ENCODE measurements at places on chromosomes 16 and 17. TPM values are rescaled to one million over a fixed set of nuclear protein-coding genes. Genes with fewer than 3 reads are reported as not detected.
A peak's percentile ranks its signal among the peaks of the same experiment; 100 is the strongest.

DNA sequence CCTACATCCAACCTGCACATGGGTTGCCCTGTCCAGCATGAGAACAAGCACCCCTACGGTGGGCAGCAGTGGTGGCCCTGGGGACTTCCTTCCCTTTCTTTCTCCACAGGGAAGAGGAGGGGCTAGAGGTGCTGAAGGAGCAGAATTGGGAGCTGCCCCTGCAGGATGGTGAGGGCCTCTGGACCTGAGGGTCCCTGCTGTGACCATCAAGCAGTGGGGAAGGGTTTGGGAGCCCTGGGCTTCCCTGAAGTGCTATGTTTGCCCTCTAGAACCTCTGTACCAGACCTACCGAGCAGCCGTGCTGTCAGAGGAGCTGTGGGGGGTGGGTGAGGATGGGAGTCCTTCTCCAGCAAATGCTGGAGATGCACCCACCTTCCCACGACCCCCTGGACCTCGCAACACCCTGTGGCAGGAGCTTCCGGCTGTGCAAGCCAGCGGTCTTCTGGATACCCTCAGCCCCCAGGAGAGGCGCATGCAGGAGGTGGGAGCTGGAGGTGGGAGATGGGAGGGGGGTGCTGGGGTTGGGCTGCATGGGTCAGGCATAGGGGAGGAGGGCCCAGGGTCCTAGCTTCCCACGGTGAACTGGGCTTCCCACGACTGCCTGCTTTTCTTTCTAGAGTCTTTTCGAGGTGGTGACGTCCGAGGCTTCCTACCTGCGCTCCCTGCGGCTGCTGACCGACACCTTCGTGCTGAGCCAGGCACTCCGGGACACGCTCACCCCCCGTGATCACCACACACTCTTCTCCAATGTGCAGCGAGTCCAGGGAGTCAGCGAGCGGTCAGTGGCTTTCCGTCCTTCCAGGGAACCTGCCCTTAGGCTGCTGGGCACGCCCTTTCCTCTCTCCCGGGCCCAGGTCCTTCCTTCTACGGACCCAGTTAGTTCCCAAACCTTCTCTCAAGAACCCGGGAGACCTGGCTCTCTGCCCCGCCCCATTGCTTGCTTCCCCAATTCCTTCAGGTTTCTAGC, 5.0 kb downstream of the ARHGEF15 start:
- no peak for ATAC-seq

DNA sequence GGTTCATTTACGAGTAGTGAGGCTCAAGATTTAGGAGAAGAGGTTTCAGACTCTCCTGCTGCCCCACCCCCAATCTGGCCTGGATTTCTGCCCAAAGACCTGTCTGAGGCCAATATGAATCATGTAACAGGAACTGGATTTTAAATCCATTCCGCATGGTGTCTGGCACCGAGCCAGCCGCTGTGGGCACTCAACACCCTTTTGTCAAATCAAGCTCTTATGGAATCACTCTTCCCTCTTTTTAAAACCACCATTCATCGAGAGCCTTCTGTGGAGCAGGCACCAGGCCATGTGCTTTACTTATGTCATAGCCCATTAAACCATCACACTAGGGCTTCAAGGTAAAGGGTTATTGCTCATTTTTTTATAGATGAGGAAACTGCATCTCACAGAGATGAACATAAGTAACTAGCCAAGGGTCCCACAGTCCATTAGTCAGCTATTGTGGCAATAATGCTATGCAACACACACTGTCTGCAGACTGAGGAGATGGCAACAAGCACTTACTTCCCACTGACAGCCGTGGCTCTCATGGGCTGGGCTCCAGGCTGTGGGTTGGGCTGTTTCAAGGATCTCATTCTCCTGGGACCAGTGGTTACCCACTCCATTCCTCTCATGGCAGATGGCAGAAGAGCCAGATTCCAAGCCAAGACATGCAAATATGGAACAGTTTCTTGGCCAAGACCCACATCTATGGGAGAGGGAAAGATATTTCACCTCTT, 93.6 kb downstream of the WSCD1 start:
- no peak for ATAC-seq

GRCh38 chr16:76265434-76266045, 11.7 kb upstream of the CNTNAP4 start:
- ATAC-seq = peak; percentile 43

DNA sequence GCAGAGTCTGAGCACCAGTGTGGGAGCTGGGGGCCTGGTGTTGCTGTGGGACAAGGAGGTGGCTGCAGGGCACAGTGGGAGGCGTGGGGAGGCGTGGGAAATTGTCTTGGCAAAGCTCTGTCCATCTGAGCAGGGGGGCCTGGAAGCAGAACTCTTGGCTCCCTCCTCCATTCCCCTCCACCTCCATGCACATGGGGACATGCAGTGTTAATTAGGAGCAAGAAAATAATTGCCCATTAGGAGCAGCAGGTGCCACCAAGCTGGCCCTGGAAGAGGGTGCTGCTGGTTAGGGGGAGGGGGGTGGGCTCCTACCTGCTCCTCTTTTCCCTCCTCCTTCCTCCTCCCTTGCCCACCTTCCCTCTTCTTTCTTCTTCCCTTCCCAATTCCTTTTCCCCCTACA, 4.5 kb downstream of the TTYH2 start:
- ATAC-seq = no peak

DNA sequence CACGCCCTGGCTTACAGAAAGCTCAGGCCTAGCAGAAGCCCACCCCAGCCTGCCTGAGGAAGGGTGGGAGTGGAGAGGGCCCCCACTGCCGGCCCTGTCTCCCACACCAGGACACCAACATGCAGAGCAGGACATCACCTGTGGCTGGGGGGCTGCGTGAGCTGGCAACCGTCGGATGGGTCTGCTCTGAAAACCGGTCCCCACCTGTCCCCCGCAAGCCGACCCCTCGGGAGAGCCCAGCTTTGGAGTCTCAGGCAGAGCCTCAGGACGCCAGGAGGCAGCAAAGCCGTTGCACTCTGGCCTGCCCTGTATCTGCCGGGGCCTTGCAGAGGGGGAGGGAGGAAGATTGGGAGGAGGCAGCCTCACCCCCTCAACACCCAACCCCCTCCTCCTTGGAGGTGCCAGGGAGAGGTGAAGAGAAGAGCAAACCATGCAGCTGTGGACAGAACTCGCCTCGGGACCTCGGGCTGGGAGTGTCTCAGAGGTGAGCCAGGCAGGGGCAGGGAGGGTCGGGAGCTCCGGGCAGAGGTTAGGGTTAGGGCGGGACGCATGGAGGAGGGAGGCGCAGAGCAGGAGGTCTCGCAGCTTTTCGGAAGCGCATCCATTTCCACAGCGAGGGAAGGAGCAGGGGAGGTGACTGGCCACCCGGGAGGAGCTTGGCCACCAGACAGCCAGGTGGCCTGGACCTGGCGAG, 30.4 kb upstream of the ZC3H18 start:
- ATAC-seq = no peak

- ATAC-seq = no peak
Measured at GRCh38 chr17:33169580-33170285, 123.4 kb downstream of the ASIC2 start.

DNA sequence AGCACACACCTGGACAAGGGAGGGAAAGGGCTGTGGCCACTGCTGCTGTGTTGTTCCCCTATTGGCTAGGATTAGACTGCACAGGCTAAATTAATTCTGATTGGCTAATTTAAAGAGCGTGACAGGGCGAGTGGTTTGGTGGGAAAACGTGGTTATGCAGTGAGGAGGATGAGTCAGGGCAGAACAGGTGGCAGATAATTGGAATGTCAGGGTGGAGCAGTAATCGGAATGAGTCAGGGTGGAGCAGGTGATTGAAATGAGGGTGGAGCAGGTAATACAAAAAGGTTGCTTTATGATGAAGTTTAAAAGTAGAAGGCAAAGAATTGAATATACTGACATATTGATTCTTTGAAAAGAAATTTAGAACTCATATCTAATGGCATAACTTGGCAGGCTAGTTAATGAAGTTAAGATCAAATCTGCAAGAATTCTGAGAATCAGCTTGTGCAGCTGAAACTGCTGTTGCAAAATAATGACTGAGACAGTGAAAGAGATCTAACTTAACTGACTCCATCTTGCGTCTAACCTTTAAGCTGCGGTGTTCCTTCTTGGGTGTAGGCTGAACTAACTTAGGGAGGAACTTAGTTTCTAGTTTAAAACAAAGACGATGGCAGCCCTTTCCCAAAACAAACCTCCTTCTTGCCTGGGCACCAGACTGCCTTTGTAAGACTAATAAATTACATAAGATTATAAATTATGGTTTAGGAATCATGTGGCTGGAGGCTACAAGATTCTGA, 174.3 kb downstream of the UTP18 start:
- ATAC-seq = peak; percentile 89

DNA sequence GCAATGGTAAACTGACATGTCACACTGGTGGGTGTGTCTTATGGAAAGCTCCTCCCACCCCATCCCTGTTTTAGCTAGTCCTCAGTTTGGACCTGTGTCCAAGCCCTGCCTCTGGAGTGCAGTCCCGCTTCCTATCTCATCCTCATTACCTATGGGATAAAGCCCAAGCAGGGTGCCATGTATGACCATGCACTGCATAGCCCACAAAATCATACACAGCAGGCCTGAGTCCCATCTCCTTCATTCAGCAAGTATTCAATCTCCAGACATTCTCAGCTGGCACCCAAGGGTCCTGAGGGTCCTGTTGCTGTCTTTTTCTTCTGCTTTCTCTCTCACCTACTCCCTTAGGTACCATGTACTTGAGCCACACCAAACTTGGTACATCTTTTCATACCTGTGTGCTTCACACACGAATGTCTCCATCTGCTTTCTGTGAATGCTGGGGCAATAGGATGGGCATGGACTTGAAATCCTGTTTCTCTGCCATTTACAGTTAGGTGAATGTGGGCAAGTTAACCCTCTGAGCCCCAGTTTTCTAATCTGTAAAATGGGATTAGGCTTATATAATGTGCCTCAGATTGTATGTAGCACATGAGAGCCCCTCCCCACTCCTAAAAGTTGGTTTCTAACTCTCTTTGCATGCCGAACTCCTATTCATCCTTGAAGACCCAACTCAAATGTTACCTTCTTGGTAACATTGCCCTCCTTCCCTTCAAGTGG, 28.5 kb downstream of the TNS4 start:
- peak; percentile 12 for ATAC-seq

DNA sequence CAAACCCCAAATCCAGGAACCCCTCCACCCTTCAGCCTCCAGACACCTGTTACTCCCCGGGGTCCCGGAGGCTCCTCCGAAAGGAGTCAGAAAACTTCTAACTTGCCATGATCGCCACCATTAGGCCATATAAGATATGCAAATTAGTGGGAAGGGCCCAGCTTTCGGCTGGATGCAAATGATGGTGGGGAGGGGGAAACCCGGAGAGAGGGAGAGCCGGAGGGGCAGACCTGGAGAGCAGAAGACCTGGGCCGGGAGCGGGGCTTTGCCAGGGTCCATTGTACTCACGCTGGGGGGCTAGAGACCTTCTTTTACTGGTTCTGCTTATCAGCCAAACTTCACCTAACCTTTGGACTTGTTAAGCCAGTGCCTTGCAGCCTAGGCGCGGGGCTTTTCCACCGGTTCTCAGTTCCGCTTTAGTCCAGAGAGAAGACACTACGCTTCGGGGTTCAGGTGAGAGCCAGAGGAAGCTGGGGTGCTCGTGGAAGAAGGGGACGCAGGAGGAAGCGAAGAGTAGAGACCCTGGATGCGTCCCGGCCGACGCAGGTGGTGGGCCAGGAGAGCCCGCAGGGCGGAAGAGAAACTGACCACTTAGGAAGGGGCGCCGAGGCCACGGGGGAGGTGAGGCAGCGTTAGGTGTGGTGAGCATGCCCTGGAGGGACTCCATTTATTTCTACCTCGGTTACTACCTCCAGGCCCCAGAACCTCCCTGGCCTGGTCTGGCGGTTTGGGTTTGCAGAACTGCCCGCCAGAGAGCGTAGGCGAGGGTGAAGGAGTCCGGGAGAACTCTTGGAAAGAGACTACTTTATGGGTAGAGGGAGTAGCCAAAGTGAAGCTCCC, at the start of gene HNF1B:
Gene HNF1B, minus strand, starts transcription at position 99 of the 840 bp plus-strand sequence. CDS start 175 bp downstream, outside the sequence.
- ATAC-seq = no peak

GRCh38 chr17:50346313-50347116, 589 bp downstream of the XYLT2 start:
- peak; percentile 17 for ATAC-seq

DNA sequence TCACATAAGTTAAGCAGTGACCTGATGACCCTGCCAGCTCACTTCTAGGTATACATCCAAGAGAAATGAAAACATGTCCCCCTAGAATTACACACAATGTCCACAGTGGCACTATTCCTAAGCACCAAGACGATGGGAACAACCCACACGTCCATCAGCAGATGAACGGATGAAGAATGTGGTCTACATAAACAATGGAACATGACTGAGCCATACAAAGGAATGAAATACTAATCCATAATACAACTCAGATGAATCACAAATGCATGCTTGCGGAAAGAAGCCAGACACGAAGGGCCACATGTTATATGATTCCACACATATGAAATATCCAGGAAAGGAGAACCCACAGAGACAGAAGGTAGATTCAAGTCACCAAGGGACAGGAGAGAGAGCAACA, 17.4 kb downstream of the USP22 start:
- ATAC-seq = peak; percentile 51

GRCh38 chr17:78353834-78354233, 6.0 kb downstream of the SOCS3 start:
- no peak for ATAC-seq

DNA sequence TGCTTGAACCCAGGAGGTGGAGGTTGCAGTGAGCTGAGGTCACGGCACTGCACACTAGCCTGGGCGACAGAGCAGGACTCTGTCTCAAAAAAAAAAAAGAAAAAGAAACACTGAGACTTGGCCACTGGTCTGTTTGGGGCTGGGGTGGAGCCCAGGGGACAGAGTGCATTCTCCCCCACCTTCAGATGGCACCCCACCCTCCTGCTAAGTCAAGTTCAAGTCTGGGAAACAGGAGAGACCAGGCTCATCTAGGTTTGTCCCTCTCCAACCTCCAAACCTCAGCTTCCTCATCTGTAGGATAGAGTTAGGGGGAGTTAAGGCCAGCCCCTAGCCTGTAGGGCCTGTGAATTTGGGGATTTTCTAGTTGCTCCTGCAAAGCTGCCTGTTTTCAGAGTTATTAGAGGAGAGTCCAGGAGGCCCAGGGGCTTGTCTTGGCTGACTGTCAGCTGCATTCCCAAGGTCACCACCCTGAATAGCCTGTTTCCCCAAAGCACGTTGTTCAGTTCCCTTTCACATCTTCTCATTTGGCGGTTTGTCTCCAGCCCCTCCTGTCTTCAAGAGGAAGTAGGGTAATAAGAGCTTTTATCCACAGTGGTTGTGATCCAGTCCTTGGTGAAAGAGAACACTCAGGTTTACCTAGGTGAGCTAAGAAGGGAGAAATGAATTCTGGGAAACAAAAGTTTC, 2.2 kb downstream of the MT3 start:
- ATAC-seq = no peak

DNA sequence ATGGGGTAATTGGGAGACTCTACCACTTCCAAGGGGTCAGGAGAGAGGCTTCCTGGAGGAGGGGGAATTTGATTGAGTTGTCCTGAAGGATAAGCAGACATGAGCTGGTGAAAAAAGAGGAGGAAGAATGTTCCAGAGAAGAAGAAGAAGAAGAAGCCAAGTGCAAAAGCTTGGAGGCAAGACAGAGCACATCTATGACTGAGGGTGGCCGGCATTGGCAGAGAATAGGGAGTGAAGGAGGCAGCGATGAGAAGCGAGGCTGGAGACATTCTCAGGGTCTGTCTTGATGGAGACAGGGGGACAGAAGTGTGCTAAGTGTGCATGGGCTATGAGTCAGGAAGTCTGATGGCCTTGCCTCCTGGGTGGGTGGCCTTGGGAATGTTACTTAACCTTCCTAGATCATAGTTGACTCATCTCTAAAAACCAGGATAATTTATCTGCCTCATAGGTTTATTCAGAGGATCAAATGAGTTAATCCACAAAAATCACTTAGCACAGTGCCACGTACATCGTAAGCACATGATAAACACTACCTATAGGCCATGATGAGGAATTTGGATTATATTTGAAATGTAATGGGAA, 171.7 kb downstream of the ABCC12 start:
- no peak for ATAC-seq

Gene CMTM2
- not detected for total RNA-seq

Gene NAT9
- total RNA-seq = 14.6 TPM

Gene CNP
- 89.9 TPM for total RNA-seq
